ENCODE measurements at places on chromosomes 11 and 22.

GRCh38 chr11:80980227-80980626, 1539.4 kb upstream of the TENM4 start:
- no peak for DNase-seq

- no peak for DNase-seq
Observed at GRCh38 chr22:37893583-37893983, 12.5 kb upstream of the MICALL1 start.

GRCh38 chr22:30866811-30867271, 101.7 kb downstream of the MORC2 start:
- DNase-seq = peak; percentile 42

- DNase-seq = no peak
Observed at GRCh38 chr22:35217527-35217926, 39.8 kb upstream of the HMGXB4 start.

DNA sequence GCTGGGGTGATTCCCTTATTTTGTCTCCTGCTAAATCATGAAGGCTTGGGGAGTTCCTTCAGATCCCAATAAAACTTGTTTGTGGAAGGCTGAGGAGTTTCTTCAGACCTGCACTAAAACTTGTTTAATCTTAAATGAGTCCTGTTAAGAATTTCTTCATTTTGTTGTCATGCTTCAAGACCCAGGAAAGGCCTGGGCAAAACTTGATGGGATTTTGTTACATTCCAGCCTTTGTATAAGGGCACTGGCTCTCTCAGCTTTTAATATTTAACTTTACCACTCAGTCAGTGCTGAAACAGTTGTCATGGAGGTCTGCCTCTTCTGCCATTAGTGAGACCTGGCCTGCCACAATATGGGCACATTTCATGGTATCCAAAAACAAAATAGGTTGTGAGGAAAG, 699.0 kb downstream of the ETS1 start:
- DNase-seq = no peak
